SK-MEL-5 (cell line): ENCODE measurements at places on chromosomes 7 and 10.

DNA sequence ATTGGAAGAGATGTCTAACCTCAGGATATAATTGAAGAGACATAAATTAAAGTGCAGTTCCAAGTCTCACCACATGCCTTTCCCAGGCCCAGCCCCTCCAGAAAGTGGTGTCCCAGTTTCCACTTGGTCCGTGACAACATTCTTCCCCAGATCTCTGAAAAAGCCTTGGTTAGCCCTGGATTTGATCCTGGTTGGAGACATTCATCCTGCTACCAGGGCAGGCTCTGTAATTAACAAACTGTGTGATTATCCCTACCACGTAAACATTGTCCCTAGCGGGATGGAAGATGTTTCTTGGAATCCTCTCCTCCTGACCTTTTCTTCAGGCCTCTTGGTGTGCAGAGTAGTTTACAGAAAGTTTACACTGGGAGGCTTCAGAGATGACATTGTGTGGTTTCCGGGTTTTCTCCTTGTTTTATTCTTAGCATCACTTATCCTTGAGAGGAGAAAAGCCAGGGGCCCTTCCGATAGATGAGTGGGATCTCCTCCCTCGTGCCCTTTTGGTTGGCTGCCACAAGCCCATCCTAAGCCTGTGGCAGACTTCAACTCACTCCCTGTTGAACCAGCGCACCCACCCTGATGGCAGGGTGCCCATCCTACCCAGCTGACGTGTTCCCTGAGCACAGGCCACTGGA, 83.8 kb downstream of the COL13A1 start:
- peak; percentile 19 for DNase-seq

- no peak for DNase-seq
Measured at GRCh38 chr10:103766751-103767505, 88.4 kb downstream of the SH3PXD2A start.

DNA sequence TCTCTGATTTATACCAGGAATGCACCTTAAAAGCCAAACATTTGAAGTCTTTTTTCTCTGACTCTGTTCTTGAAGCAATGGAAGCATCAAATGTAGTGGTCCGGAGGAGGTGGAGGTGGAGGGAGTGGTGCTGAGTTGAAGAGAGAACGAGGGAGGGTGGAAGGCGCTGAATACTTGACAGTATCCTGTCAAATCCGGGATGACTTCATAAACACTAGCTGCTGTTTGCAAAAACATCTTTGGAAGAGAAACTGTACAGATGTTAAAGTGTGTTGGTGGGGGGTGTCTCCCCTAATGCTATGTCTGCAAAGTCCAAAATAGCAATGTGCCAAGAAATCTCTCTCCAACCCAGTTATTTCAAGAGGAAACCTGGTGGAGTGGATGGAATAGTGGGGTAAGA, 328.5 kb upstream of the AUTS2 start:
- no peak for DNase-seq

- no peak for DNase-seq
Measured at GRCh38 chr10:48495282-48496045, 109.4 kb downstream of the ARHGAP22 start.

DNA sequence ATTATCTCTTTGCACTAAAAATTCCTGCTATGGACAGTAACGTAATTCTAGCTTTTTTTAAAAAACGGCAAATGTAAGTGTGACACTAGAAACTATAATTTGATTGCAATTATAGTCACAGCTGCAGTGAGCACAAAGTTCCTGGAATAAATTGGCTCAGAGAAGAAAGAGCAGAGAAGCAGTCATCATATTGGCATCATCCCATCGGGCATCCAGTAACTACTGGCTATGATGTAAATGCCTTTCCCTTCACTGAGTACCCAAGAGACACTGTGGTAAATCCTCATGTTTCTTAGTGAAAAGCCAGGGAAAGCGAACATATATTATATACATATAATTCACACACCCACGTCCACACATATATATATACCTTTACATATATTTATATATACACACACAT, 43.6 kb downstream of the PIP4K2A start:
- DNase-seq, result peak; percentile 14

GRCh38 chr7:50367100-50367499, 62.6 kb downstream of the IKZF1 start:
- DNase-seq, result no peak

DNA sequence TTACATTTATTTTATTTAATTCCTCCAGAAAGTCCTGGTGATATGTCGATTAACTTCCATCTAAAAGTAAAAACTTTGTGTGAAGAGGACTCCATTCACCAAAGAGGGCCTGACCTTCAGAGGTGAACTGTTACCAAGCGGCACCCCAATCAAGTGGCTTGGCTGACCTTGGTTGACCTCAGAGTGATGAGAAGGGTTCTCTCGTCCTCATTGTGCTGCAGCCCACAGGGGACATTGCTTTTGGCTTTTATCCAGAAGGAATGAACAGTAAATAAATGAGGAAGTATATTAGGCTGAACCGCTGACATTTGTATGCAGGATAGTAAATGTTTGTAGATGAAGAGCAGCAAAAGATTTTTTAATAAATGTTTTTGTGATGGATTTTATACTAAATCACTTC, 172.4 kb upstream of the MKI67 start:
- DNase-seq, result no peak

DNA sequence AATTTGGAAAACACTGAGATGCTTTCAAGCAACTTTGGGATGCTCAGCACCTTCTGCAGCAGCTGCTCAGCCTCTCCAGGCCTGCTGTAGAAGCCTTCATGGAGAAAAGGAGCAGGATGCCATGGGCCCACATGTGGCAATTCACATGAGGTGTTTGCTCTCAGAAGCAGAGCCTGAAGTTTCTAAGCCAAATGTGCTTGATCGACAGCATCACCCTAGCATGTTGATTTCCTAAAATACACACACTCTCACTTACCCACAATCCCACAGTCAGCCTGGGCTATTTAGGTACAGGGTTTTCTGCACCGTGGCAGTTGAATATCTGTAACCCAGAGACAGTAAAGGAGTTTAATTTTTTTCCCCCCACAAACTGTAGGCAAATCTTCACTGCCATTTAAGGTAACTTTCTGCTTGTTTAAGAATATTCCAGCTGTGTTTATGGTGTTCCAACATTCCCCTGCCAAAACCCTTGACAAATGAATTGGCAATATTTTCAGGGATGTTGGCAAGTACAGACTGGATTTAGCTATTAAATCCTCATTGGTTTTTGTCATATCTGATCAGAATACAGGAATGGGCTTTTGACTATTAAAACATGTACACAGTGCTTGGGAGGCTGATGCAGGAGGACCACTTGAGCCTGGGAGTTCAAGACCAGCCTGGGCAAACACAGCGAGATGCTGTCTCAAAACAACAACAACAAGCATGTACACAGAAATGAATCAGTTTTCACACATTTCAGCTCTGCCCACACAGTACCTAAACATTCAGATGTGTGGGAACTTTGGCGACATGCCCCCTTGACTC, 244.2 kb downstream of the CELF2 start:
- no peak for DNase-seq

GRCh38 chr10:129754211-129755050, 209.6 kb downstream of the EBF3 start:
- DNase-seq, result no peak

DNA sequence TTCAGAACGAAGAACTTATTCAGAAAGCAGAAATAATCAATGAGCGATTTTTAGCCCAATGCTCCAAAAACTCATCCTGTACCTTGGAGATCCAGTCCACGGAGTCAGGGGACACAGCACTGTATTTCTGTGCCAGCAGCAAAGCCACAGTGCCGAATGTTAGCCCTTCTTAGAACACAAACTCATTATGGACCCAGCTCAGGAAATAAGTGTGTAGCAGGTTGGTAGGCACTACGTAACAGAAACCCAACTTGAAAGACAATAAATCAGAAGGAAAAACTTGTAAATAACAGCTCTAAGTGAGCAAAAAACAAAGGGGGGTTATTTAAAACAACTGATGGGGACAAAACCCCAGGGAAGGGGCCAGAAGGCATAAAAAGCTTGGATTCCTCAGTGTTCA, 112.0 kb upstream of the PRSS1 start:
- no peak for DNase-seq

DNA sequence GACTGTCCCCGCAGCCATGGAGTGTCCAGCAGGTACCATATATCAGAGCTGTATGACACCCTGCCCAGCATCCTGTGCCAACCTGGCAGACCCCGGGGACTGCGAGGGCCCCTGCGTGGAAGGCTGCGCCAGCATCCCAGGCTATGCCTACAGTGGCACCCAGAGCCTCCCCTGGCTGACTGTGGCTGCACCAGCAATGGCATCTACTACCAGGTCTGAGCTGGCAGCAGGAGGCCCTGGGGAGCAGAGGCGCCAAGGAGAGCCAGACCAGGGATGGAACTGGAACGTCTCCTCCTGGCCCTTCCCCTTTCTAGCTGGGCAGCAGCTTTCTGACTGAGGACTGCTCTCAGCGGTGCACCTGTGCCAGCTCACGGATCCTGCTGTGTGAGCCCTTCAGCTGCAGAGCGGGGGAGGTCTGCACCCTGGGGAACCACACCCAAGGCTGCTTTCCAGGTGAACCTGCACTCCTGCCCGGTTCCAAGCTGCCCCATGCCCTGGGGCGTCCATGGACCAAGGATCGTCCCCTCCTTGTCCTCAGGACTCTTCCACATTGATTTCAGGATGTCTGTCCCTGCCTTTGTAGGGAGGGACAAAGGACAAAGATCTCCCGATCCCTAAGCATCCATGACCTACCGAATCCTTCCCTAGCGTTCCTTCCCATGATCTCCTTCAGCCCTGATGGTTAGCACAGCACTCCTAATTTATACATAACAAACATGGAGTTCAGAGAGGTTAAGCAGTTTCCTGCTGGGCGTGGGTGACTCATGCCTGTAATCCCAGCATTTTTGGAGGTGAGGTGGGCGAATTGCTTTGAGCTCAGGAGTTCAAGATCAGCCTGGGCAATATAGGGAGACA, 33.3 kb downstream of the EPHB4 start:
- DNase-seq, result no peak

DNA sequence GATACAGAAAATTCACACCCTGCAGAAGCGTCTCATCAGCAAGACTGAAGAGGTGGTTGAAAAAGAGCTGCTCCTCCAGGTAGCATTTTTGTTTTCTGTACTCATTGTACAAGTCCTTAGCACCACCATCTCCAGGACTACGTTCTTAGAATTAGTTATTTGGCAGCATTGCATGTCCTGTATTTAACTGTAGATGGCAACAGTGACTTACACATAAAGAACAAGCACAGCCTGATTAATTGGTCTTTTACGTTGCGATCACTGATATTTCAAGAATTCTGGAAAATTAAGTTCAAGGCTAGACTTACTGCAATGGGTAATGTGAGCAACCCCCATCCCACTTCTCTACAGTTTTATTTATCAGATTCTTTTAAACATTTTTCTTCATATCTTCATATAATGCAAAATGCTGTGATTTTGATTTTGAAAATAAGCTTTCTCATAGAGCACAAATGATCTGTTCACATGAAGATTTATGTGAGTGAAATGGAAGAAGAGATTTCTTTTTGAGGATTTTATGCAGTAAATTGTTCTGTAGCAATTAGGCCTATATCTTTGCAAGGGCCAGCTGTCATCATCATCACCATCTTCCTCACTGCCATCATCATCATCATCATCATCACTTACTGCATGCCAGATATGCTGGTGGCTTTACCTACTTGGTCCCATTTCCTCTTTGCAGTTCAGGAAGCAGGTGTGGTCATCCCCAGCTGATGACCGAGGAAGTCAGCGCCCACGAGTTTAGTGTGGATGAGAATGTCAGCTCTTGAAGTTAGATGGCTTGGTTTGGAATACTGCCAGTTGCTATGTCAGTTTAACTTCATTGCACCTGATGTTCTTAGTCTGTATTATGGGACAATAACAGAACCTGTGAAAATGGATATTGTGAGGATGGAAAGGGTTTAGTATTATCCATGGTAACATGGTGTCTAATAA, 53.4 kb downstream of the CFAP58 start:
- DNase-seq, result peak; percentile 68

DNA sequence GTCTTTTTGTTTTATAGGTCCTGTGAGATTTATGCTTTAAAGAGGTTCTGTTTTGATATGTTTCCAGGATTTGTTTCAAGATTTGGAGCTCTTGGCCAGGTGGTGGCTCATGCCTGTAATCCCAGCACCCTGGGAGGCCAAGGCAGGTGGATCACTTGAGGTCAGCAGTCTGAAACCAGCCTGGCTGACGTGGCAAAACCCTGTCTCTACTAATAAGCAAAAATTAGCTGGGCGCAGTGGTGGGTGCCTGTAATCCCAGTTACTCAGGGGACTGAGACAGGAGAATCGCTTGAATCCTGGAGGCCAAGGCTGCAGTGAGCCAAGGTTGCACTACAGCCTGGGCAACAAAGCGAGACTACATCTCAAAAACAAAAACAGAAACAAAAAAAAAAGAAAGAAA, 8.3 kb upstream of the HYAL4 start:
- no peak for DNase-seq

GRCh38 chr7:44849885-44850544, 2.1 kb upstream of the H2AZ2 start:
- no peak for DNase-seq

GRCh38 chr7:158407581-158408317, 179.9 kb downstream of the PTPRN2 start:
- peak; percentile 85 for DNase-seq

GRCh38 chr7:113550966-113551365, 367.8 kb downstream of the PPP1R3A start:
- no peak for DNase-seq

GRCh38 chr10:29968585-29968984, 90.8 kb downstream of the JCAD start:
- no peak for DNase-seq

- DNase-seq, result no peak
Measured at GRCh38 chr10:96360766-96361165, 2.0 kb upstream of the OPALIN start.

DNA sequence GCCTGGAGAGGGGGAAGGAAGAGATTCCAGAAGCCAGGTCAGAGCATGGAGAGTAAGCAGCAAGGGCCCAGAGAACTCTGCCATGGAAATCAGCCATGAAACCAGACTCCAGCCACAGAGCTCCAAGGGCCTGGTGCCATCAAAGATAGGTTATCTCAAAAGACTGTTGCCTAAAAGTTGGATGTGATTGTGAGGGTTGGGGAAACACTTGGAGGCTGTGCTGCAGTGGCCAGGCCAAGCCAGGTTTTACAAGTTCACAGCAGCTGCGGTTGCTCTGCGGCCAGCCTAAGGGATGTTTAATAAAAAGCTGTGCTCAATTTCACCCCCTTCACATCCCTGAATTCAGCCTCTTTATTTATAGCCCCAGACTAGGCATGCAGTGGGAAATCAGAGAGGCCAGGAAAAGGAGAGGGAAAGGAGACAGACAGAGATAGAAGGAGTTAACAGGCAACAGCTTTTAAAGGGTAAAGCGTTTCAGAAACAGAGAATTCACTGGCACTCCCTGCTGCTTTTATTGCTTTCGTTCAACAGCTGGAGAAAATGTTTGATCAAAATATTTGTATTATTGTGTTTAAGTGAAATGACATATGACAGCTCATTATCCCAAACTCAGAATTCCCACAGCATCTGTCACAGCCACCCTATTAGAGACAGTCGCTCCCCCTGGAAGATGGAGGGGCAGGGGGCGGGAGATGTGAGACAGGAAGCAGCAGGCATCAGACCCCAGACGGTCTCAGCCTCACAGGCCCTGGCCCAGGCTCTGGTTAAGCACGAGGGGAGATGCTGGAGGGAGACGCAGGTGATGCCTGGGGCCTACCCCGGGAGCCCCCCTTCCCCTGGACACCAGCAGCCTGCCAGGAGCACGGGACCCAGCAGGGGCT, 140.1 kb downstream of the GLI3 start:
- DNase-seq, result no peak
